ENCODE measurements at places on chromosomes 7 and 10.

- no peak for DNase-seq
Measured at GRCh38 chr10:10542477-10542876, 475.2 kb upstream of the CELF2 start.

DNA sequence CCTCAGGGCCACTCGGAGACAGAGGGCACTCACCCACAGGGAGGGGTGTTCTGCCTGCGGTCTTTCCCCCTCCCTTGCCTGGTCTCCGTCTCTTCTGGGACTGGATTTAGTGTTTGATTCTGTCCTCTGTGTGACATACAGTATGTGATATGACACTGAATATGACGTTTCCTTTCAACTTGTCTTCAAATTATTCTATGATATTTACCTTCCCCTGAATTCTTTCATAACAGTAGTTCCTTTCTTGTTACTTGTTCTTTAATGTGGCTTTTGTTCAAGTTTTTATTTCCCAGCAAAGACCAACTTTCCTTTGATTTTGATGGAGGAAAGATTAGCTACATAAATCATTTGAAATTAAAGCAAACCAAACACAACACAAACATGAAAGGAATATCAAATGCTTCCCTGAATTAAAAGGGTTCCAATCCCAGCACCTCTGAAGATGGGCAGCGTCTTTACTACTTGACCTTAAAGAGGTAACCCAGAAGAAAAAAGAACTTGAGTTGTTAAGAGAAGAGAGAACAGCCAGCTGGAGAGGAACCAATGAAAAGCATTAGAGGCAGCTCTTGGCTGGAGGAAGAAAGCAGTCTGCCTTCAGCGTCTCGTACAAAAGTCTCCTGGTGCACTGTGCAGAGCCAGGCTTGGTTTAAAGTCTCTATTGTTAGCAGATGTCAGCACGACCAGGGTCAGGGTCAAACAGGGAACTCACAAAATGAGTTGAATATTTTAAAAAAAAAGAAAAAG is 18.3 kb upstream of the RHEB start:
- no peak for DNase-seq

DNA sequence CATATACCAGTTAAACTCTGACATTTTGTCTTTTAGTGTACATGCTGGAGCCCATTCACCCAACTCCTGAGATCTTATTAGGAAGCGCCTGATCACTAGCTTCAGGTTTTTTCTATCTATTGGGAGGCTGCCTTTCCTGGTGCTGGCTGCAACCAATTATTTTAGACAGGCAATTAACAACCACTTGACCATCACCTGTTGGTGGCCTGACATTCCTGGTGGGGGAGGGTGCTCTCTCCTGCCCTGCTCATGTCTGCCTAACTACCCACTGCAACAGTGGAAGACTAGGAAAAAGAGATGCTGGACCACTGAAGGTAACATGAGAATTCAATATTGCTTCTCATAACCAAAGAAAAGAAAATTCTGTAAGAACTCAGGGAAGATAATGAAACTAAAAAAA is 190.3 kb upstream of the GRM3 start:
- DNase-seq: no peak

DNA sequence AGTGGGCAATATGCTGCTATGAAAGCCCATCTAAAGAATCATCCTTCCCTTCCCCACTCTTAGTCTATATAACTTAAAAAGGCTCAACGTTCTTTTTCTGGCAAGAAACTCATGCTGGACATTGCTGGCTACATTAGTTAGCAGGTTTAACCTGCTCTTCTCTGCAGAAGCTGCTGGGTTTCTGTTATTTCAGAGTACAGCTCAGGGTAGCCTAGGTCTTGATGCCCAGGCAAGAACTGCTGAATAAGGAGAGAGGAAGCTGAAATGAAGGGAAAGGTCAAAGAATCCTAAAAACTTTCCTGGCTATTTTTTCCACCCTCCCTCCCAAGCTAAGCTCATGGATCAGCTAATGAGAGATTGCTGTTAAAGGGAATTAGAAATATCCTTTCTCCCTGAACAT is 79.4 kb downstream of the ANKIB1 start:
- DNase-seq: no peak

DNA sequence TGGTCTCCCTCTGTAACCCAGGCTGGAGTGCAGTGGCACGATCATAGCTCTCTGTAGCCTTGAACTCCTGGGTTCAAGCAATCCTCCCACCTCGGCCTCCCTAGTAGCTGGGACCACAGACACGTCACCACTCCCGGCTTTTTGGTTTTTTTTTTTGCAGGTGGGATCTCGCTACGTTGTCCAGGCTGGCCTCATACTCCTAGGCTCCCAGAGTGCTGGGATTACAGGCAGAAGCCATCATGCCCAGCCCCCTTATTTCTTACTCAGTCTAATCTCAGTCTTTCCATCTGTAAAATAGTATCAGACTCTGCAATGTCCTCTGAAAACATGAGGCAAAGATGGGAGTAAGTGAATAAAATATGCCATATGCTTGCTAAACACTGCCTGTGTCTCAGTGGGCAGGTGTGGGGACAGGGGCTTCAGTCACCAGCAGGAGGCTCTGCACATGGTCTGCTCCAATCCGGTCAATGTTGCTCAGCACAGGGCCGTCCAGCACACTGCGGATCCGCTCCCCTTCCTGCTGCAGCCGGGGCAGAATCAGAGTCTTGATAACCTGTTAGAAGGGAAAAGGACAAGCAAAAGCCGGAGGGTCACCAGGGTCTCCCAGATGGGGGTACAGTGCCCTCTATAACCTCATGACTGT is 8.2 kb downstream of the AP4M1 start:
- no peak for DNase-seq

- no peak for DNase-seq
Measured at GRCh38 chr10:110568055-110568735, 700 bp downstream of the SMC3 start.
